ENCODE measurements at places on chromosomes 2 and 18. TPM values are rescaled to one million over a fixed set of nuclear protein-coding genes. Genes with fewer than 3 reads are reported as not detected.
A peak's percentile ranks its signal among the peaks of the same experiment; 100 is the strongest.

Gene LRP1B
- total RNA-seq, result 0.05 TPM

Gene ZNF397
- 16.5 TPM for total RNA-seq

Gene ZNF521
- 27.2 TPM for total RNA-seq

Gene AKAIN1
- total RNA-seq, result not detected

GRCh38 chr2:215455958-215456357 is 20.1 kb upstream of the FN1 start:
- DNase-seq, result no peak

- DNase-seq, result no peak
Observed at GRCh38 chr18:58784601-58785137, 80.0 kb upstream of the ZNF532 start.

GRCh38 chr18:55863876-55864275 is 275.9 kb upstream of the TCF4 start:
- DNase-seq, result peak; percentile 62

- DNase-seq, result peak; percentile 42
Observed at GRCh38 chr18:23311351-23312121, 141.6 kb upstream of the RIOK3 start.

DNA sequence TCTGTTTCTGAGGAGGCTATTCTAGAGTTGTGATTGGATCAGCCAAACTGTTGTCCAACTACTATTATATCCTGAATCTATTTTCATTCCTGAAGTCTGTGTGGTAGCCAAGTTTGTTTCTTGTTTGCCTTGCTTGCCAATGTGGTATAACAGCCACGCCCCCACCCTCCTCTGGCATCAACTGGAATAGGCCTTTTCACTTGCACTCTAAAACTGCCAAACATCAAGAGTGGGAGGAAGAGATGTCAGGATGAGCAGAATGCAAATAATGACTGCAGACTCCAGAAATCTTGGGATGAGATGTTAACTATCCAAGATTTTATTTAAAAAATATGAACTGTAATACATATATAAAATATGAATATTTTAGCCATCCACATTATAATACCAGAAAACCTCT is 246.1 kb downstream of the NRXN1 start:
- DNase-seq, result no peak

DNA sequence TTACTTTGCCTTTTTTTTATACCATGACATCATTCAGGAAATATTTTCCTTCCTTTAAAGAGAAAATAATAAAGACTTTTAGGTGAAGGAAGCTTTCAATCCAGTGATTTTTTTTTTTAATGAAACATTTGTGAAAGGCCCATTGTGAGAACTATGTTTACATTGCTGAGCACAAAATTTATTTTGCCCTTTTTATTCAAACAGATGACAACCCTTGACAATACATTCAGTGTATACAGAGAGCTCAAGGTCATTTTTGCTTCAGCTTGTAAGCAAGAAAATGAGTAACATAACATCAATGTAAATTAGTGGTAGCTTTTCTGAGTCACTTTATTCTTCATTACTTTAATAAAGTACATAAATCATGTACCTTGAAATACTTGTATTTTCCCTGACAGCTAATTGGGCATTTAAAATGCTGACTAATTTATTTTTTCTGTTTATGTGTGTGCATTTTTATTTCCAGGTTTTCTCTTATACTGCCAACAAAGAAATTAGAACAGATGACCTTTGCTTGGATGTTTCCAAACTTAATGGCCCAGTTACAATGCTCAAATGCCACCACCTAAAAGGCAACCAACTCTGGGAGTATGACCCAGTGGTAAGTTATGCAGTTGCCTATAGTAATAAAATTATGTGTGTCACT is 121.6 kb downstream of the GALNT1 start:
- no peak for DNase-seq

- DNase-seq, result no peak
Observed at GRCh38 chr18:38244480-38244879, 678.9 kb upstream of the CELF4 start.

- no peak for DNase-seq
Observed at GRCh38 chr2:16140771-16141640, 200.7 kb downstream of the MYCN start.

DNA sequence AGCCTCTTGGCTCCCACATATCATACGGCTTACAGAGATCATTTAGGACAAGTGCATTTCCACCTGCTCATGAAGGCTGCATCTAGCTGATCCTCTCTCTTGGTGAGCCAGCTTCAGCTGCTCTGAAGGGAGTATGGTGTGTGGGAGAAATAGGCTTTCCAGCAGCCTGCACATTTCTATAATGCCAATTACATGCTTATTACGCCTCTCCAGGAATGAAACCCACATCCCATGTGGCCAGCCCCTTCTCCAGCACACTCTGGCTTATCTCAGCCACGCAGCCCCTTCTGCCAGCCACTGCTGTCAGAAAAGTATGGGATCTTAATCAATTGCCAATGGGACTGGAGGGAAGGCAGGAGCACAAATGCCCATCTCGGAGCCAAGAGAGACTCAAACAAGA is 117.5 kb downstream of the GALNT14 start:
- no peak for DNase-seq

DNA sequence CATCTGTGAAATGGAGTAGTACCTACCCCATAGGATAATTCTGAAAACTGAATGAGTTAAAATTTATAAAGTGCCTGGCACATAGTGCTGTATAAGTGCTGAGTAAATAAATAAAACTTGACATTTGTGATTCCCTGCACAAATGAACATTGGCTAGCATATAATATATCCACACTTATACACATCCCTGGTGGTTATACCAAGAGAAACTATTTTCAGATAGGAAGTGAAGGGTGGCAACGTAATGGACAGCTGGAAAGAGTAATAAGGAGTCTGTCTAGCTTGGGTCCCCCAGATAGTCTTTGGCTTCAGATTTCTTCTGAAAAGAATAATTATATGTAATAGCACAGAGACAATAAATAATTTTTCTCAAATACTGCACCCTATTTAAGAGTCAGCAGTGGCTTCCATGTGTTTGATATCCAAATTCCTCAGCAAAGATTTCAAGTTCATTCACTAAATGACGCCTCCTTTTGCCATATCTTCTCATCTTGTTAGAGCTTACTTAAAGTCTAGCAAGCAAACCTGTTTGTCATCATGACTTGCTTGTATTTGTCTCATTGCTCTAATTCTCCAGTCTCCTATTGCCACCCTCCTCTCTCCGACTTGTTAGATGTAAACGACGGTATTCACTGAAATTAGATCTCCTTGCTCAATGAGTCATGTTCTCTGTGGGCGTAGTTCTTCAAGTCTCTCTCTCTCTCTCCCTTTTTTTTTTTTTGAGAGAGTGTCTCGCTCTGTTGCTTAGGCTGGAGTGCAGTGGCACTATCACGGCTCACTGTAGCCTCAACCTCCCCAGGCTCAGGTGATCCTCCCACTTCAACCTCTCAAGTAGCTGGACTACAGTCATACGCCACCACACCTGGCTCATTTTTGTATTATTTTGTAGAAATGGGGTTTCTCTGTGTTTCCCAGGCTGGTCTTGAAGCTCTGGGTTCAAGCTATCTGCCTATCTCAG is 8.7 kb upstream of the ADGRF3 start:
- DNase-seq, result peak; percentile 90

- DNase-seq, result no peak
Observed at GRCh38 chr18:23519734-23520133, 16.4 kb downstream of the RMC1 start.

GRCh38 chr2:162086904-162087303 is 12.9 kb upstream of the DPP4 start:
- no peak for DNase-seq

- no peak for DNase-seq
Observed at GRCh38 chr2:101734505-101735165, 37.1 kb downstream of the MAP4K4 start.

DNA sequence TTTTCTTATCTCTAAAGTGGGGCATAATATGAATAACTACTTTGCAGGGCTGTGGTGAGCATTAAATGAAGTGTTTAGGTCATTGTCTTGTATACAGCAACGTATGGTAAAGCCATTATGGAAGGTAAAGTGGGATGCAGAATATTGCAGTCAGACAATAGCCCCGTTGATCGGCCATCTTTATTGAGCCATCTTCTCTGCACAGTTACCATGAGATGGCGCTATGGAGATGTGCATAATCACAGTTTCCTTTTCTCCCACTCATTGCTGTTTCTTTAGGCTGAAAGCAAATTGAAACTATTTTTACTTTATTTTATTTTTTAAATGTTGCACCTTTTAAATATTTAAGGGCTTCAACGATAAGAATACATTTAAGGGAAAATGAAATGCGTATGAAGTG is 108.9 kb downstream of the THSD7B start:
- DNase-seq, result no peak

- no peak for DNase-seq
Observed at GRCh38 chr2:25388491-25388890, 46.8 kb upstream of the DNMT3A start.

Data from myocyte (in vitro differentiated cells).